Glutamatergic neuron (in vitro differentiated cells): ENCODE measurements at places on chromosomes 7 and 10. TPM values are rescaled to one million over a fixed set of nuclear protein-coding genes. Genes with fewer than 3 reads are reported as not detected.

DNA sequence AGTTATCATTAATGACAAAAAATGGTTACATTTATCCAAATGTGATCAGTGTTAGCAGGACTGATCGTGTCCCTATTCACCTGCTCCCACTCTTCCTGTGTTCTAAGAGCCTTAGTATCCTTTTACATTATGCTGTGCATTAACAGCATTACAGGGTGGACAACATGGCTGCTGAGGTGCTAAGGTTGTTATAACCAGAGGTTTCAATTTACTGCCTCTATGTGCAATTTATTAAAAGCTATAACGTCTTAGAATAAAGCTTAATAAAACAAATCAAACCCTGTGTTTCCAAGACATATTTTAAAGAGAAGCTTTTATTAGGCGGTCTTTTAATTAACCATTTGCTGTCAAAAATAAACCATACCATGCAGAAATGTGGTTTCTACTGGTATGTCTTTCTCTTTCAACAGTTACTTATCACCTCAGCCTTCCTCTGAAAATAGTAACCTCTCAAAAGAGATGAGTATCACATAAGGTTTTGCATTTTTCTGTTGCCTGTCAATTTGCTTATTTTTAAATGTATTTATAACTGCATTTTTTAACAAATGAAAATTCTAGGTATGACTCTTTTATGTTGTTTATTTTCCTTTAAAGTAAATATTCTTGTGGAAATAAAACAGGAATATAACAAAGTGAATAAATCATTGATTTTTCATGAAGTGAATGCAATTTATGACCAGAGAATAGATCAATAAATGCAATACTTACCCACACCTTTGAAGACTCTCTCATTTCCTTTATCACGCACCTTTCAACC is 849.8 kb upstream of the SORCS1 start:
- no peak for DNase-seq

DNA sequence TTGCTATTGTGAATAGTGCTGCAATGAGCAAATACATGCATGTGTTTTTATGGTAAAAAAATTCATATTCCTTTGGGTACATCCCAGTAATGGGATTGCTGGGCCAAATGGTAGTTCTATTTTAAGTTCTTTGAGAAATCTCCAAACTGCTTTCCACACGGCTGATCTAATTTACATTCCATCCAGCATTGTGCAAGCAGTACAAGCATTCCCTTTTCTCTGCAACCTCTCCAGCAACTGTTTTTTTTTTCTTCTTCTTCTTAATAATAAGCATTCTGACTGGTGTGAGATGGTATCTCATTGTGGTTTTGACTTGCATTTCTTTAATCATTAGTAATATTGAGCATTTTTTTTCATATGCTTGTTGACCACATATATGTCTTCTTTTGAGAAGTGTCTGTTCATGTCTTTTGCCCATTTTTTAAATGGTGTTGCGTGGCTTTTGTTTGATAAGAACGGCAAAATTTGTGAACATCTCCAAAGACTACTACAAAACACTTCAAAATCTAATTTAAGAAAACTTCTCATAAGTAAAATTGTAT is 136.1 kb upstream of the MYO3A start:
- no peak for DNase-seq

- no peak for DNase-seq
These were observed 1.8 kb downstream of the KCNIP2 start for GRCh38 chr10:101841826-101842225.

- peak; percentile 59 for DNase-seq
These were observed 2.4 kb downstream of the TLL2 start for GRCh38 chr10:96511044-96511945.

- no peak for DNase-seq
These were observed 194.1 kb downstream of the DGKI start for GRCh38 chr7:137652721-137653120.

- DNase-seq, result no peak
These were observed 7.9 kb upstream of the MYL10 start for GRCh38 chr7:101636822-101637623.

- no peak for DNase-seq
These were observed 110.4 kb downstream of the CUX1 start for GRCh38 chr7:101927802-101928201.

DNA sequence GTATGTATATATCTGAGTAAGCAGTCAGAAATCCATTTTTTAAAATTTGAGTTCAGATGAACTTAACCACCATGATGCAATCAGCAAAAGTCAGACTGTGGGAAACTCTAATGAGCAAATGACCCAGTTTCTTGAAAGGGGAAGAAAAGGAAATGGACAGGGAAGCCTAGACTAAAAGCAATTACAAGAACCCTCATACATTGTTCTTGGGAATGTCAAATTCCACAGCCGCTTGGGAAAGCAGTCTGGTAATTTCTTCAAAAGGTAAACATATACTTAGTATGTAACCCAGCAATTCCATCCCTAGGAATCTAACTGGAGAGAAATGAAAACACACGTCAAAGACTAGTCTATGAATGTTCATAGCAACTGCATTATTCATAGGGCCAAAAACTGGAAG is 16.4 kb upstream of the FOXK1 start:
- DNase-seq, result no peak

Gene SLC16A9
- total RNA-seq, result 1.2 TPM

DNA sequence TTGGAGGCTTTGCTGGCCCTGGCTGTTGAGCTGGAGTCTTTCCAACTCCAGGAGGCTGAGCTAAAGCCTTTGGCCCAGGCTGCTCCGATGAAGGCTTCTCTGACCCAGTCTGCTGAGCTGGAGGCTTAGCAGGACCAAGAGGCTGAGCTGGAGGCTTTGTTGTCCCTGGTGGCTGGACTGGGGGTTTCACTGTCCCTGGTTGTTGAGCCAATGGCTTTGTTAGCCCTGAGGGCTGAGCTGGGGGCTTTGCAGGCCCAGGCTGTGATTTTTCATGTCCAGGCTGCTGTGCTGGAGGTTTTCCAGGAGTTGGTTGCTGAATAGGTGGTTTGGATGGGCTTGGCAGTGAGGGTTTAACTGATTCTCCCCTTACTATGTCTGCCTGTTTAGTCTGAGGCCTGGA is 7.3 kb downstream of the PCLO start:
- DNase-seq, result no peak

- DNase-seq, result no peak
These were observed 70.6 kb upstream of the PLXDC2 start for GRCh38 chr10:19745672-19746071.

DNA sequence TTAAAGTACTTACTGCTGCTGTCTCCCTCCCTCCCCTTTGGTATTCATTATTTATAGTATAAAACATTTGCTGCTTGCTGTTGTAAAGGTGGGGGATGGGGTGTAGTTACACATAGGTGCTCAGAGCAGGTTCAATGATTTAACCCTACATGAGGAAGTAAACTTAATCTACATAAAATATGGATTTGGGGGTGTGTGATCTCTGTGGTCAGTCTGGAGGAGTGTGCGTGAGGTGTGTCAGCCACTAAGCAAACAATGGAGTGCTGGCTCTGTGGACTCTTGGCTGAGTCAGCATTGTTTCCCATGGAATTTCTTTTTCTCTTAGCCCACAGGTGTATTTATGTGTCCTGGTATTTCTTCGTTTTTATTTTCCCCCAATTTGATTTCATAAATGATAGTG is 133.9 kb downstream of the AUTS2 start:
- no peak for DNase-seq

DNA sequence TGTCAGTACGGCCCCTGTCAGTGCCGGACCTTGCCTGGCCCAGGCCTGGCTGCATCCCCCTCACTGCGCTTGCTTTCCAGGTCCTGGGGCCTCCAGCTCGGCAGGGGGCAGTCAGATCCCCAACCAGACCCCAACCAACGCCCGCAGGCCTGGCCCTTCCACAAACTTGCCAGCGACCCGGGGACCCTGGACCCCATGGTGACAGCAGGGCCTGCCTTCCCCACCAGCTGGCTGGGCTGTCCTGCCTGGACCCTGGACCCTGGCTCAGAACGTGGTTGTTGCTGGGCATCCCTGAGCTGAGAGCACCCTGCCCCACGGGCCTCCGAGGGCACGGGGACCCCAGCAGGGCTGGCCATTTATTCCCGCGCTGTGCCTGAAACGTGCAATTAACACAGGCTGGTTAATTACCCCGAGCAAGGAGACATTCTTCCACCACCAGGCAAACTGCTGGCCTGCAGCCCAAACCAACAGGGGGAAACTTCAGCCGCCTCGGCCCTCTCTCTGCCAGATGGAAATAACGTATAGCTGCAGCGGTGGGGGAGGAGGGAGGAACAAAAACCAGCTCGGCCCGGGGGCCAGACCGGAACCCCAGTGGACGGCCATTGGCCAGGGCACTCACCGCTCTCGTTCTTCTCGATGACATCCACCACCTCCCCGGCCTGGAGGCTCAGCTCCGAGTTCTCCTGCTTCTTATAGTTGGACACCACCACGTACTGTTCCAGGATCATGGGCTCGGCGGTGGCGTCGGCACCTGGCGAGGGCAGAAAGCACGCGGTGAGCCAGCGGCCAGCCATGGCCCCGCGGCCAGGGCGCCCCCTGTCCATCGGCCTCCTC is 167.1 kb downstream of the NEURL1 start:
- no peak for DNase-seq

Gene METTL27
- total RNA-seq, result 2.9 TPM

- no peak for DNase-seq
These were observed 145.2 kb upstream of the UNC5B start for GRCh38 chr10:71067098-71067740.

DNA sequence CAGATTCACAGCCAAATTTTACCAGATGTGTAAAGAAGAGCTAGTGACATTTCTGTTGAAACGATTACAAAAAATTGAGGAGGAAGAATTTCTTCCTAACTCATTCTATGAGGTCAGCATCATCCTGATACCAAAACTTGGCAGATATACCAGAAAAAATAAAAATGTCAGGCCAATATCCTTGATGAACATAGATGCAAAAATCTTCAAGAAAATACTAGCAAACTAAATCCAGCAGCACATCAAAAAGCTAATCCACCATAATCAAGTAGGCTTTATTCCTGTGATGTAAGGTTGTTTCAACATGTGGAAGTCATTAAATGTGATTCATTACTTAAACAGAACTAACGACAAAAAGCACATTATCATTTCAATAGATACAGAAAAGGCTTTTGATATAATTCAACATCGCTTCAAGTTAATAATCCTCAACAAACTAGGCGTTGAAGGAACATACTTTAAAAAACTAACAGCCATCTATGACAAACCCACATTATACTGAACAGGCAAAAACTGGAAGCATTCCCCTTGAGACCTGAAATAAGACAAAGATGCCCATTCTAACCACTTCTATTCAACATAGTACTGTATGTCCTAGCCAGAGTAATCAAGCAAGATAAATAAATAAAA is 807.7 kb upstream of the ZWINT start:
- no peak for DNase-seq

- peak; percentile 57 for DNase-seq
These were observed 609 bp downstream of the KLRG2 start for GRCh38 chr7:139482662-139483466.

DNA sequence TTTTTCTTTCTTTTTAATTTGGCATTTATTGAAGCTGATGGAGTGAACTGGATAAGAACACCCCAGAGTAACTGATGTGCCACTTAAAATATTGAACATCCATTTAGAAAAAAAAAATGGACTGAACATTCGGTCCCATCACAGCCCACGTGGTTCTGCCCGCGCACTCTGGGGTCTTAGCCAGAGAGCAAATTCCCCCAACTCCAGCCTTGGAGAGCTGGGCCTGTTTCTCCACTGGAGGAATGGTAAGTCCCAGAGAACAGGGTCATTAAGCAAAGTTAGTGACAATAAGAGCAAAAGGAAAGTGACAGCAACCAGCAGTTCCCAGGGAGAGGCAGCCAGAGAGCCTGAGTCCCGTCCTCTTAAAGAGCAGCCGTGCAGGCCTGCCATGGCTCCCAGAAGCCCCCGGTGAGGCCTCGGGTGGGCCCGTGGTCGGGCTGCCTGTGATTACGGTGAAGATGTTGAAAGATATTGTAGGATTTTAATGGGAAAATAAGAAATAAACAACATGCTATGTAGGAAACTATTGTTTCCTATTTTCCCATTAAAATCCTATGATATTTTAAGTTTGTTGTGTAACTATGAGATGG is 487.9 kb upstream of the MKI67 start:
- DNase-seq, result no peak

DNA sequence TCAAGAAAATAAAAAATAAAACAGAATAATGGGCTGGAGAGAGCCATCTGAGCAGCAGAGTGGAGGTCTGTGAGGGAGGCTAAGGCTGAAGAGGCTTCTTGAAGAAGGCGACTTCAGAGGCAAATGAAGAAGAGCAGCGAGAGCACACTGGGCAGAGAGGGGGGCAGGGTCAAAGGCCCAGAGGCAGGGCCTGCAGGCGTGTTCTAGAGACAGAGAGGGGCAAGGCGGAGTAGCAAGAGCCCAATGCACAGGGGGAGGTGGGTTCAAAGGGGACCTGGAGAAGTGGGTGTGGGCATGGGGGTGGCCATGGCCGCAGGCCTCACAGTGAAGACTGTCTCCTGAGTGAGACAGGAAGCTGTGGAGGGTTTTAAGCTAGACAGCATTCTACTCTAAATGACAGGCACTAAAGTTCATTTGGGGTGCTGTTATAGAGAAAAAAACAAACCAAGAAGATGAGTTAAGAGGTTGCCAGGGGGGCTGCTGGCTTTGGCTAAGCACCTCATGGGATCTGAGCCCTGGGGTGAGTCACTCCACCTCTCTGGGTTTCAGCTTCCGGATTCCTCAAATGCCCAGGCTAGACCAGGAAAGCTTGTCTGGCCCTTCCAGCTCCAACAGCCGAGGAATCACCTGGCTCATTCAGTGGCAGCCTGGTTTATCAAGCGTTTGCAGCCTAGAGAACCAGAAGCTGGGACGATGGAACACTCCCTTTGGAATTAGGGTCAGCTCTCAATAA is 81.7 kb downstream of the DLG5 start:
- DNase-seq, result no peak

- DNase-seq, result no peak
These were observed 59.5 kb upstream of the ELMO1 start for GRCh38 chr7:37508118-37508517.
